Osteocyte (in vitro differentiated cells): ENCODE measurements at places on chromosomes 11 and 22. TPM values are rescaled to one million over a fixed set of nuclear protein-coding genes. Genes with fewer than 3 reads are reported as not detected.

GRCh38 chr11:22584976-22585375 is 40.6 kb downstream of the FANCF start:
- no peak for DNase-seq
- peaks cover 13% of the 10 kb centered on the region for H3K27me3 ChIP-seq
- H3K4me3 ChIP-seq = no peak overlapping the region
- no peak overlapping the region for H3K27ac ChIP-seq
- H3K4me1 ChIP-seq = no peaks in the 10 kb centered on the region
- no peaks in the 10 kb centered on the region for H3K36me3 ChIP-seq

DNA sequence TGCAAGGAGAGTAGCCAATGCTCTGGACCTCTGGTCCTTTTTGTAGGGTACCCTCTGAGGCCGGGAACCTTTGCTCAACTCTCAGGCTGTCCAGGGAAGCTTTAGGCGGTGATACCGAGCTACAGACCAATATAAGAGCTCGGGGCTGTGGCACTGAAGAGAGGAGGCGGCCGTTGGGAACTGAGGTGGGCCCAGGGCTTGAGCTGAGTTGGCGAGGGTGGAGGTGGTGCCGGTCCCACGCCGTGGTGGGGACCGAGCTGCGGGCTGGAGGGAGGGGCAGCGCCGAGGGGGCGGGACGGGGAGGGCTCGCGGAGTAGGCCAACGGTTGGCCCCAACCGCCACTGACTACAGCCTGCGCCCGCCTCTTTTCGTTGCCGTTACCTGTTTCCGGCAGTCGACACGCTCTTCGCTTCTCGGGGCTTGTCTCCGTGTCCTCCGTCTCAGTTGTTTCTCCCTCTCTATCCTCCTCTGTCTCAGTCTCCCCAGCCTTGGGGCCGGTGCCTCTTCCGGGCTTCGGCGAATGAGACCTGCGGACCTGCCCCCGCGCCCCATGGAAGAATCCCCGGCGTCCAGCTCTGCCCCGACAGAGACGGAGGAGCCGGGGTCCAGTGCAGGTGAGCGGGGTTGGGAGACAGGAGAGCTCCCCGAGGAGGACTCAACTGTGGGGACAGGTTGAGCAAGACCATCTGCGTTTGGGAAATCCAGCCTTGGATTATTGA is at the start of gene NEU3:
NEU3 (plus strand) TSS at position 393 of the 719 bp plus-strand sequence; CDS start at position 521, 128 bp downstream.
- no peaks in the 10 kb centered on the region for H3K36me3 ChIP-seq
- no peaks in the 10 kb centered on the region for H3K27me3 ChIP-seq
- peak; percentile 89 for DNase-seq
- H3K4me3 ChIP-seq = peak within 1 kb of the TSS; percentile 95

GRCh38 chr11:105315287-105315686 is 175.7 kb upstream of the CARD18 start:
- no peak overlapping the region for H3K4me3 ChIP-seq
- H3K27ac ChIP-seq = no peak overlapping the region
- H3K27me3 ChIP-seq = no peaks in the 10 kb centered on the region
- no peak for DNase-seq
- no peaks in the 10 kb centered on the region for H3K4me1 ChIP-seq

Gene P2RX3
- not detected in 2 replicates for total RNA-seq

GRCh38 chr11:130801333-130802122 is 114.8 kb downstream of the SNX19 start:
- H3K4me3 ChIP-seq = no peak overlapping the region
- DNase-seq = no peak
- H3K36me3 ChIP-seq = no peaks in the 10 kb centered on the region
- peak overlapping the region; percentile 23 for H3K27ac ChIP-seq

DNA sequence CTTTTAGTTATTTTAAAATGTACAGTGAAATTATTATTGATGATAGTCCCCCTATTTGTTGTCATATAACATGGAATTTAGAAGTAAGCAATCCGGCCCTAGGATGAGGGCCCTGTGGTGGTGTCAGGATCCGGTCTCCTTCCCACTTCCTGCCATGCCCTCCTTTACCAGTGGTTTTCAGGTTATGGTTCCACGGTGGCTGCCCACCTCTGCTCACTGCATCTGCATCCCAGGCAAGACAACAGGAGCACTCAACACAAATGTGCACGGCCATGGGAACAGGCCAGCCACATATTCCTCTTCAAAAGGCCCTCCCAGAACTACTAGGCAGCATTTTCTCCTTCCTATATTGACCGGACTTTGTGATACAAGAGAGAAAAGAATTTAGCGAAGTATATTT is 1007.2 kb downstream of the TBC1D22A start:
- no peaks in the 10 kb centered on the region for H3K36me3 ChIP-seq
- no peak for DNase-seq
- no peaks in the 10 kb centered on the region for H3K4me1 ChIP-seq
- no peak overlapping the region for H3K4me3 ChIP-seq

DNA sequence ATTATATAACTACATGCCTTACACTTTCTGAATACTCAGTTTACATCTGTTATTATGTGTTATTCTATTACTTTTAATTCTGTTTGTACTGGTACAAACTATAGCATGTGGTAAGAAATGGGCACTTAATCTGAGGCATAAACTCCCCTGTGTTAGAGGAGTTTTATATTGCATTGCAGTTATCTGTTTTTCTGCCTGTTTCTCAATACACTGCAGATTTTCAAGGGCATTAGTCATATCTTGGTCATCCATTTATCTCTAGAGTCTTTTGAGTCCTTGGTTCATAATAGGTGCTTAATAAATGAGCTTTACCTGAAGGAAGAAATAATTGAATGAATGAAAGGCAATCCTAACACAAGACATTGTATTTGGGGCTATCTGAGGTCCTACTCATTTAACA is 182.9 kb upstream of the CTSC start:
- no peak overlapping the region for H3K4me3 ChIP-seq
- H3K27ac ChIP-seq = no peak overlapping the region
- peaks cover 8% of the 10 kb centered on the region for H3K4me1 ChIP-seq
- DNase-seq = no peak
- H3K36me3 ChIP-seq = no peaks in the 10 kb centered on the region

Gene GTSE1
- 9.4 and 10.0 TPM in 2 replicates for total RNA-seq

Gene MOV10L1
- total RNA-seq = 0.97 and 1.4 TPM in 2 replicates

DNA sequence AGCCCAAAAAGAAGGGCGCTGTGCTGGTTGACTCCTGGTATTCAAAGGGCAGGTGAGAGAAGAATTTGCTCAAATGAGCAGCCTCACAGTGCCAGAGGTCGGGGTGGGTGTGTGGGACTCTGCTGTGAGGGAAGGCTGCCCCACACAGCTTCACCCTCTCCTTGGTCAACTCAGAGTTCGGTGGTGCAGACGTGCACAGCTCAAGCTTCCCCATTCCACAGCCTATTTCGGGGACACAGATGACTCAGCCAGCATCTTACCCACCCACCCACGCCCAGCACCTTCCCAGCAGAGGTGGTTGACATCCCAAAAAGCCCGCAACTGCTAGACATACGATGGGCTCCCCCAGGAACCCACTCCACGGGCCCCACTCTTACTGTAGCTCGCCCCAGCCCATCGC is 46.5 kb upstream of the CCND1 start:
- H3K36me3 ChIP-seq = no peaks in the 10 kb centered on the region
- no peaks in the 10 kb centered on the region for H3K27me3 ChIP-seq
- H3K4me3 ChIP-seq = no peak overlapping the region
- no peak for DNase-seq
- no peak overlapping the region for H3K27ac ChIP-seq

DNA sequence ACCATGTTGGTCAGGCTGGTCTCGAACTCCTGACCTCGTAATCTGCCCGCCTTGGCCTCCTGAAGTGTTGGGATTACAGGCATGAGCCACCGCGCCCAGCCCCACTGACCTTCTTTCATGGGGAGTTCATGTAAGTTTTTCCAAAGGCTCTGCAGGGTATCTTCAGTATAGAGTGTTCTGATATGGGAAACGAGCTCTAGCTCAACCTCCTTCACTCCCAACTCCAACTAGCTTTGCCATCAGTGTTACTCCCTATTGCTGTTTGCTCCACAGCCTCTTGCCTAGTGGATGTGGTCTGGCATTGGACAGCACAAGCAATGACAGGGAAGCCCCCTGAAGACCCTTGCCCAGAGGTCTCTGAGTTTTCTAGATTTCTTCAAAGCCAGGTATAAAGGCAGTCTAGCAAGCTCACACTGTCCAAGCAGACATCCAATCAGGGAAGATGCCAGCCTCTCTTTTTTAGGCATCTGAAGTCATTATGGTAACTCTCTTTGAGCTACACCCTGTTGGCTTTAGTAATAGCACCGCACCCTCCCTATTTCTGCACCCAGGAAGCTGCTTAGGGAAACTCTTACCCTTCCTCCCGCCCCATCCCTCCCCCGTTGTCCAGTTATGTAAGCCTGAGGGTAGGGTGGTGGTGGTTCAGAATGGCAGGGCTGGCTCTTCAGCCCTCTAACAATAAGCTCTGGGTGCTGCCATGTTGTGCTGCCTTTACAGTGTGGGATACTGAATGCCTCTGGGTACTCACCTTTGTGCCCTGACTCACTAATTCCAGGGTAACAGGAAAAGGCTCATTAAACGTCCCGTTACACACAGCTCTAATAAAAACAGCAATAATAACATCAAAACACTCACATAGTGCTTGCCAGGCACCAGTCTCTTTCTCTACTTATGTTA is 41.4 kb upstream of the CLDN5 start:
- H3K27ac ChIP-seq = no peak overlapping the region
- peaks cover 4% of the 10 kb centered on the region for H3K4me1 ChIP-seq
- no peaks in the 10 kb centered on the region for H3K36me3 ChIP-seq

Gene OR51E1
- total RNA-seq = 0.81 and 1.1 TPM in 2 replicates

DNA sequence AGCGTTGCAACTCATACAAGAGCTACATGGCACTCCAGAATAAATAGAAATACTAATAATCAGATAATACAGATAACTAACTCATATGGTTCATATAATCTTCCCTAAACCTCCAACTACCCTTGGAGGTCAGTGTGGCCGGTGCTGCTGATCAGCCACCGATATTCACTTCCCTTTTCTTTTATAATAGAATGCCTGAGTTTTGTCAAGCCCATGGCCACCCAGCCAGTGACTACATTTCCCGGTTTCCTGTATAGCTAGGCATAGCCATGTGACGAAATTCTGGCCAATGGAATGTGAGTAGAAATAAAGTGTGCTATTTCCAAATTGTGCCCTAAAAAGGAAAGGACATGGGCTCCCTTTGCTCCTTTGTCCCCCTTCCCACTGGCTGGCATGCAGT is 5.9 kb upstream of the CAT start:
- no peak overlapping the region for H3K27ac ChIP-seq
- H3K4me3 ChIP-seq = no peak overlapping the region
- no peak for DNase-seq
- H3K4me1 ChIP-seq = peaks cover 5% of the 10 kb centered on the region

Gene PLEKHA7
- 14.9 and 15.6 TPM in 2 replicates for total RNA-seq

Gene NRGN
- 0.97 and 1.0 TPM in 2 replicates for total RNA-seq

Gene HEPHL1
- total RNA-seq = not detected in 2 replicates

Gene CYB5R2
- 5.7 and 7.9 TPM in 2 replicates for total RNA-seq

DNA sequence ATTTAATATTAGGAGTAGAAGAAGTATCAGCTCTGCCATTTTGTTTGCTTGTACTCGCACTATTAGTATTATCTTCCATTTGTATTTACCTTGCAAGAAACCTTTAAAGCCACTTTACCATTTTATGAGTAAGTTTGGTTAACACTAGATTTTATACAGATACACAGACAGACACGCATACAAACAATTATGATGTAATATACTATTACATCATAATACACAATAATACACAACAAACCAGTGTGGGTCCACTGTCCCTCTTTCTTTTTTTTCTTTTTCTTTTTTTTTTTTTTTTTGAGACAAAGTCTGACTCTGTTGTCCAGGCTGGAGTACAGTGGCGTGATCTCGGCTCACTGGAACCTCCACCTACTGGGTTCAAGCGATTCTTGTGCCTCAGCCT is 170.3 kb upstream of the NARS2 start:
- no peaks in the 10 kb centered on the region for H3K27me3 ChIP-seq
- H3K4me1 ChIP-seq = no peaks in the 10 kb centered on the region
- H3K4me3 ChIP-seq = no peak overlapping the region
- H3K27ac ChIP-seq = no peak overlapping the region

DNA sequence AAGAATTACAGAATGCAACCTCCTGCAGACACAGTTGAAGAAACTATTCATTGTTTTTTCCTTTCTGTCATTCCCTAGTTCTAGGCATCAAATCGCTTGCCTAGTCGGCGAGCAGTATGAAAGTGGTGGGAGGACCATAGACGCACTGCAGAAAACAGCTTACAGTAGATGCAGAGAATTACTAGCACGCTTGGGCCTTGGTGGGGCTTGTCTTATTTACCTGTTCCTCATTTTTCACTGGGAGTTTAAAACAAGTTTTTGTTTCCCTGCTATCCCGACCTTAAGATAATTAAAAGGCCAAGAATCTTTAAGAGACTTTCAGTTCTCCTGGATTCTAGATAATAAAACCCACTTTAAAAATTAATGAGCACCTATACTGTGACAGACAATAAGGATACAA is 713 bp upstream of the ARL14EP start:
- H3K4me1 ChIP-seq = peaks cover 20% of the 10 kb centered on the region
- H3K27ac ChIP-seq = no peak overlapping the region
- H3K4me3 ChIP-seq = peak overlapping the region; percentile 99
- no peaks in the 10 kb centered on the region for H3K36me3 ChIP-seq
- peaks cover 25% of the 10 kb centered on the region for H3K27me3 ChIP-seq
- DNase-seq = no peak

Gene RIBC2
- 0.56 and 0.68 TPM in 2 replicates for total RNA-seq

GRCh38 chr11:6606471-6607189 is 3.1 kb downstream of the ILK start:
- no peak overlapping the region for H3K27ac ChIP-seq
- H3K4me3 ChIP-seq = no peak overlapping the region
- H3K4me1 ChIP-seq = peaks cover 23% of the 10 kb centered on the region

Gene DBX1
- not detected in 2 replicates for total RNA-seq

- DNase-seq = no peak
- H3K27me3 ChIP-seq = no peaks in the 10 kb centered on the region
- no peaks in the 10 kb centered on the region for H3K36me3 ChIP-seq
- H3K4me1 ChIP-seq = peaks cover 86% of the 10 kb centered on the region
These were observed 10.4 kb upstream of the MALAT1 start for GRCh38 chr11:65488273-65489034.

GRCh38 chr22:43905681-43906080 is 13.9 kb upstream of the PNPLA5 start:
- H3K36me3 ChIP-seq = no peaks in the 10 kb centered on the region
- no peak overlapping the region for H3K27ac ChIP-seq
- no peak for DNase-seq
- no peak overlapping the region for H3K4me3 ChIP-seq

GRCh38 chr11:70477176-70477575 is 78.8 kb downstream of the CTTN start:
- H3K36me3 ChIP-seq = no peaks in the 10 kb centered on the region
- peaks cover 10% of the 10 kb centered on the region for H3K27me3 ChIP-seq
- H3K4me3 ChIP-seq = no peak overlapping the region
- H3K27ac ChIP-seq = no peak overlapping the region
- DNase-seq = no peak

DNA sequence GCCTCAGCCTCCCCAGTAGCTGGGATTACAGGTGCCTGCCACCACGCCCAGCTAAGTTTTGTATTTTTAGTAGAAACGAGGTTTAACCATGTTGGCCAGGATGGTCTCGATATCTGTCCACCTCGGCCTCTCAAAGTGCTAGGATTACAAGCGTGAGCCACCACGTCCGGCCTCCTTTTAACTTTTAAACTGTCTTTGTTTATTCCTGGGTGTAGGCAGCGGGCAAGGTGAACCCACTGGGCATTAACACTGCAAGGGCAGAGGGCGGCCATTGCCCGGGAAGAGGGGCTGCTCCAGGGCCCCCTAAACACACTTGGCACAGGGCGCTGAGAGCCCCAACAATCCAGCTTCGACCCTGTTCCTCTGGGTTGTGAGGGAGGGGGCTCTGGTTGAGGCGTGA is 693.6 kb downstream of the BRD1 start:
- no peak for DNase-seq
- H3K27me3 ChIP-seq = peaks cover 8% of the 10 kb centered on the region
- no peaks in the 10 kb centered on the region for H3K36me3 ChIP-seq
- no peak overlapping the region for H3K4me3 ChIP-seq
